T-helper 2 cell treated with Interferon-gamma antibody and Interleukin-4, amounts not matched to agents 5 μg/mL and 100 μg/mL, for 36 hours (primary cell): ENCODE measurements at places on chromosomes 7 and 10.

- no peak for DNase-seq
Observed at GRCh38 chr10:79547973-79548372, 12.2 kb downstream of the SFTPA2 start.

GRCh38 chr7:34048445-34048844 is 143.1 kb downstream of the BMPER start:
- no peak for DNase-seq

DNA sequence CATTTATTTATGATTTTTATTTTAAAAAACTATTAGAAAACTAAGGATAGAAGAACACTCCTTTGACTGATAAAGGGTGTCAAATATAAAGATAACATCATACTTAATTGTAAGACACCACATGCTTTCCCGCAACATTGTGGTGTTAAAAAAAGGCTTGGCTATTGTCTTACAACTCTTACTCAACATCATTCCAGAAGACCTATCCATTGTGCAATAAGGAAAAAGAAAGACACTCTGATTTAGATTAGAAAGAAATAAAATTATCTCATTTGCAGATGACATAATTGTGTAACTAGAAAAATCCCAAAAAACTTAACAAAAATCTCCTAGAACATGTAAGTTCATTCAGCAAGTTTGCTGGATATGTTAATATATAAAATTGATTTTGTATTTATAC is 296.7 kb upstream of the GNAI1 start:
- no peak for DNase-seq

DNA sequence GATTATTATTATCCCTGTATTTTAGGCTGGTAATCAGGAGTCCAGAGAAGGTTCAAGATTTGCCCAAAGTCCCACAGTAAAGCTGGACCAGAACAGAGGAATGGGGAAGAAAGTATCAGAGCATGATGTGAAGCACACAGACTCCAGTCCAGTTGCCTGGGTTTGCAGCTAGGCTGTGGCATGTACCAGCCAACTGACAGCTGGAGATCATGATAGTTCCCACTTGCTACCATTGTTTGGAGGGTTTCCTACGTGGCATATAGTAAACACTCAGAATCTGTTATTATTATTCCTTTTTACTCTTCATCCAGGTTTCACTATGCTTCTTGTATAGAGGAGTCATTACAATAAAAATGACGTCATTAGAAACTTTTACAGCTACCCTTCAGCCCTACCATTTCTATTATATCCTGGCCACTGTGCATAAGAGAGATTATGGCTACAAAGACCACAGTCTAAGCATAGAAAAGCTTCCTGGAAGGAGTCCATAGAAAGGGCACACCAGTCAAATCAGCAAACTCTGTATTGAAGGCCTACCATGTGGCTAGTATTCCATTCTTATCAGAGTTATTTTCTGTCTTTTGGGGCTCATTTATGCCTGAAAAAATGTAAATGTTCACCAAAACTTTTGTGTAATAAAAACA is 66.6 kb downstream of the MTPN start:
- DNase-seq, result no peak

DNA sequence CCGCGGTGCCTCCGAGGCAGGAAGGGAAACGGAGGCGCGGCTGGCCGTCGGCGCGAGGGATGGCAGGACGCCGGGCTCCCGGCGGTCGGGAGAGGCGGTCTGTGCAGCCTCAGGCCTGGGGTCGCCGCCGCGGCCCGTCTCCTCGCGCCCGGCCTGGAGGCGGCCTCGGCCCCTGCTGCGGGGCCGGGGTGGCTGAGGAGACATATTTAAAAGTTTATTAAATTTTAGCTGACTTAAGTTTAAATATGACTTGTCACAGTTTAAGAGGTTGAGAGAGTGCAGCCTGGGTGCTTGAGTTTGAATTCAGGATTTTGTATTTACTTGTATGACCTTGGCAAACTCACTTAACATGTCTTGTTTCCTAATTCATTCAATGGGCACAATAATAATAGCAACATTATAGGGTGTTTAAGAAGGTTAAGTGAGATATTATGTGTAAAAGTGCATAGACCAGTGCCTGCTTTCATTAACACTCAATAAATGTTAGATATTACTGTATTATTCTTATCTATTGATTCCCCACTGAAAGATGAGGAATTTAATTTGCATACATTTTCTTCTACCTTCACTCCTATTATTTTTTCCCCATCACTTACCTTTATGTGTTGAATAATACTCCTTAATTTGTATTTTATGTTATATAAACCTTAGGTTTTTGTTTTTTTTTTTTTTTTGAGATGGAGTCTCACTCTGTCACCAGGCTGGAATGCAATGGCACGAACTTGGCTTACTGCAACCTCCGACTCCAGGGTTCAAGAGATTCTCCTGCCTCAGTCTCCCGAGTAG is 718 bp downstream of the DYNC2I1 start:
- DNase-seq, result no peak

DNA sequence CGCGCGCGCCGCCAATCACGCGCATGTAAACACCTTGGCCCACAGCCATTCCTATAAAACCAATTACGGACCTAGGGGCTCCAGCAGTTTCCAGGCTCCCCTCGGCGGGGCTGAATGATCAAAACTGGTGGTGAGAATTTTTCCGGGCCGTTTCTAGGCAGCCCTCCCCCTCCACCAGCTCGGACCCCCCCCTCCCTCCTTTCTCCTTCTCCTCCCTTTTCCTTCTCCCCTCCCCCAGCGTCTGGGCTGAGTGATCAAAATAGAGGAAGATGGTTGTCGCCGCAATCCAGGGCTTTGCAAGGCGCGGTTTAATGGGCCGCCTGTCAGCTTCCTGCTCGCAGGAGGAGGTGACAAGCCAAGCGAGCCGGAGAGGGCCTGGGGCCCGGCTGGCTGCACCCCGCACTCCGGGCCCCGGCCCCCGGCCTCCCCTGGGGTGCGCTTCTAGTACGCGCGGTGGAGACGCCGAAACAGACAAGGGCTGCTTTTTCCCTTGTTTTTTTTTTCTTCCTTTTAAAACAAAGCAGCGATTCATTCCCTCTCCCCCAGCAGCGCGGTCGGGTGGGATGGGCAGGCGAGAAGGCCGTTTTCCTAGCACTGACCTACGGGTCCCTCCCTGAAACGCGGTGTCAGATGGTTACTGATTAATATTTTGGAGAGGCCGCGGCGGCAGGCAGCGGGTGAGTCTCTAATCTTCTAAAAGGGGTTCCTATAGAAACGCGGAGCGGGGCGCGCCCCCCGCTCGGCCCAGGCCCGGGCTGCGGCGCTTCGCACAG is 528 bp upstream of the TNRC18 start:
- no peak for DNase-seq

- no peak for DNase-seq
Observed at GRCh38 chr7:110534241-110534931, 556.5 kb upstream of the LRRN3 start.

DNA sequence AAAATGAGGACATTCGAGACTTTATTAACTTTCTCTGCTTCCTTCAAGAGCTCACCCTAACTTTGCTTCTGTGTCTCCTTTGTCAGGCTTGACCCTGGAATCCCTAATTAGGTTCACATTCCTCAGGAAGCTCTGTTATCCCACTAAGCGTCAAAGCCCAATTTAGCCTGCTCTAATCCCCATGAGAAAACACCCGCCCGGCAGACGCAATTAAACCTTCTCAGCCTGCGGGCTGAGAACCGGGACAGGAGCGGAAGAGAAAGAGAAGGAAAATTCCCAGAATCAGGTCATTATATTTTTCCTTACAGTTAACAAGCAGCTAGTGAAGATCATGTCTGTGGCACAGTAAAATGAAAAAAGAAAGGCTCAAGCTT is 93.0 kb downstream of the TNS3 start:
- DNase-seq, result no peak

DNA sequence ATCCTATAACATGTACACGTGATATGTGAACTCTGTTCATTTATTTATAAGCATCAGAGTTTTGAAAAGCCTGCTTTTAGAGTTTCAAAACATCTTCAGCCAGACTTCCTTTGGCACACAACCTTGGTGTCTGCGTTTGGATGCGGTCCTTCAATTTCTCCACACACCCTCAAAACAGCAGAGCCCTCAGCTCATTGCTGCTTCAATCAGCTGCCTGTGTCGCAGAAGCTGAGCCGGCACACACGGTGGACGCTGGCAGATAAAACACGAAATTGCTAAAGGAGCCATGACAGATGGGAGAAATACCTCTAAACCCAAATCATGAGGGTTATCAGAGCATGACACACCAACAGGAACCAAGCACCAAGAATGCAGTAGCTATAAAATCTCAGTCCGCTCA is 396.4 kb upstream of the AKR1E2 start:
- DNase-seq, result no peak

DNA sequence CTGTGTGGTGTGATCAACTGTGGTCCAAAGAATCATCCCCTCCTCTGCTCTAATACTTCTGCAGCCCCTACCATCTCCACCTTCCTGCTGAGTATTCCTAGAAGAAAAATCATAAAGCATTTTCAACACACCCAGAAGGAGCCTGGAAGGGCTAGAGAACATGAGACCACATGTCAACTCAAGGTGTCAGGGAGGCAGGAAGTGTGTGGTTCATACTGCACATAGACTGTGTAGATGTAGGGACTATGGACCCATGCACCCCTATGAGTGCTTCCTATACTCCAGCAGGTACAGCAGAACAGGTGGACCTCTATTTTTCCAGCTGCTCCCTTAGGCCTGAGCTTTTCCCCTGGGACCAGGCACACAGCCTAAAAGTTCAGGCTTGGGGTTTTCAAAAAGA is 2.6 kb upstream of the ZNF746 start:
- no peak for DNase-seq

DNA sequence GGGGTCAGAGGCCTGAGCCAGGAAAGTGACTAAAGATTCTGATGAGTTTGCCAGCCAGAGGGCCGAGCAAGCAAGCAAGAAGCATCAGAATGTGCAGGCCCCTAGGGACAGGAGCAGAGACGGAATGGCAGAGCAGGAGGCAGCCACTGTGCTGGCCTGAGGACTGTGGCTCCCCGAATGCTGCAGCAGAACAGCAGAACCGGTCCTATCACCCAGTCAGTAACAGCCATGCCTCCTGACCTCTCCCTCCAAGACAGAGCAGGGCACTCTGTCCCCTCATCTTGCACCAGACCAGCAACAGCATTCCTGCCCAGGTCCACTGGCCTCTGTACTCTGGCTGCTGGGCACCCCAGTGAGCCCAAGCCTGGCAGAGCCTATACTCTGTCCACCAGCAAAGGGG is 85.9 kb downstream of the ARHGAP22 start:
- no peak for DNase-seq

DNA sequence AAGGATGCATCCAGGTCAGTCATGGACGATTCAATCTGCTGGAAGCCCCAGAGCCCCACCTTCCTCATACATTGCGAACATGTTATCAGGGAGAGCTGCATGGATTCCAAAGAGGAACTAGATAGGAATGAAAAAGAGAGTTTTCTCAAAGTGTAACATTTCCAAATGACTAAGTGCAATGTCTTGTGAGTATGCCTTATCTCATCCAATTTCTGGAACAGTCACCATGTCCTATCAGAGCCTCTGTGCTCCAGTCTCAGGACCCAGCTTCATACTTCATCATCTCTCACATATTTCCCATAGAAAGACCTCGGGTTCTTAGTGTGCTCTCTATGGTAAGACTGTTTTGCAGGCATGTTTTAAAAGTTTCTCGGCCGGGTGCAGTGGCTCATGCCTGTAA is 26.8 kb downstream of the ZC3HC1 start:
- no peak for DNase-seq

GRCh38 chr7:50914460-50914859 is 131.8 kb upstream of the GRB10 start:
- DNase-seq, result no peak

DNA sequence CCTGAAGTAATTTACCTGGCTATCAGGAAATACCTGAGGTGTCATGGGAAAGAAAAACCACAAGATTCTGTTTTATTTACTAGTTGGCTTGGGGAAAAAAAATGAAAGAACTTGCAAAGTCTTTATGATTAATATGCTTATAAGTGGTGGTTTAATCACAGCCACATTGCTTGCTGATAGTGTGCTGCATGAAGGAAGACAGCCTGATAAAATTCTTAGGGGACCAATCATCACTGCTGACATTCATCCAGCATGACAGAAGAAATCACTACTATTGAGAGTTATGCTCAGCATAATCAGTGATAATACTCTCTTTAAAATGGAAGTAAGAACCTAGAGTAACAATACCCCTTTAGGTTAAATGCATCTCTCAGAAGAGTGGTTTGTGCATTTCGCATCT is 150.2 kb upstream of the LRRN3 start:
- no peak for DNase-seq

DNA sequence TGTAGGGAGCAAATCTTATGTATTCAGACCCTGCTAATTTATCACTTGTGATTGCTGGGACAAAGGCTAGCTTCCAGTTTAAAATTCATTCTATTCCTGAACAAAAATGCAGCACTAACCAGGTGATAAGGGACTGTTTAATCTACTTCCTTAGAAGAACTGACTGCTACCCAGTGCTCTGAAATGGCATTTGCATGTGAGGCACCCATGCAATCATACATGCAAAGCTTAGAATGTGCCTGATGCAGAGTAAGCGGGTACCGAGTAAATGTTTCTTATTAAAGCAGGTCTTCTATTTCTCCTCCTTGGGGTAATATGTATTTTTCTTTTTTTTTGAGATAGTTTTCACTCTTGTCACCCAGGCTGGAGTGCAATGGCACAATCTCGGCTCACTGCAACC is 54.5 kb downstream of the NEURL1 start:
- no peak for DNase-seq

GRCh38 chr7:93176992-93177580 is 28.9 kb upstream of the SAMD9L start:
- no peak for DNase-seq

- DNase-seq, result no peak
Observed at GRCh38 chr7:128053023-128053422, 21.8 kb upstream of the LRRC4 start.

DNA sequence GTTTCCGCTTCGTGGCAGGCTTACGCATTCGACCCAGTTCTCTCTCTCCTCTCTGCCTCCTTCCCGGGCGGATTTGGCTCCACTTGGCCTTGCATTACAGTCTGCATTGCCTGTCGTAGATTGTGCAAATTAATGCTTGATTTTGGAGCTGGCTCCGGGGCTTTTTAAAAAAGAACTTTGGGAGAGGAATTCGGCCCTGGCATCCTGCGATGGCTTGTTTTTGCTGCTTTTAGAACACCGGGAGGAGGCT is 767 bp downstream of the EIF4EBP2 start:
- DNase-seq, result no peak

DNA sequence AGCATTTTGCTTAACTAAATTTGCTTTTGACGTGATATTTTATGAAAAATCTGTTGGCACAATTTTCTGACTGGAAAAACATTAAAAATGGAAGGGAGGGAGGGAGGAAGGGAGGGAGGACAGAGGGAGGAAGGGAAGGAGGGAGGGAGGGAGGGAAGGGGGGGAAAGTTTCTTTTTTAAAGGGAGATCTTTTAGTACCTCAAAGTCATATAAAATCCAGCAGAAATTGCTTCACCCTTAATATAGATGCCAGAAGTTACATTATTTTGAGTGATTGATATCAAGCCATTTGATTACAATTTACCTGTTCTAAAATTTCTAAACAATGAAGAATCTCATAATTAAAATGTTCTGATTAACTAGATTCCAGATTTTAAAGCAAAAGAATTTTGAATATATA is 68.9 kb downstream of the CABCOCO1 start:
- DNase-seq, result no peak
